ENCODE measurements at places on chromosomes 2 and 18. TPM values are rescaled to one million over a fixed set of nuclear protein-coding genes. Genes with fewer than 3 reads are reported as not detected.
A peak's percentile ranks its signal among the peaks of the same experiment; 100 is the strongest.

Gene TEKT4
- total RNA-seq, result not detected

Gene CDK5R2
- not detected for total RNA-seq

Gene CCDC150
- 10.1 TPM for total RNA-seq

Gene NXPH2
- not detected for total RNA-seq

Gene FOXD4L1
- not detected for total RNA-seq

Gene SERPINB11
- not detected for total RNA-seq

Gene KIAA2012
- not detected for total RNA-seq

Gene ADGRF3
- total RNA-seq, result 3.0 TPM

Gene USP40
- 15.3 TPM for total RNA-seq

DNA sequence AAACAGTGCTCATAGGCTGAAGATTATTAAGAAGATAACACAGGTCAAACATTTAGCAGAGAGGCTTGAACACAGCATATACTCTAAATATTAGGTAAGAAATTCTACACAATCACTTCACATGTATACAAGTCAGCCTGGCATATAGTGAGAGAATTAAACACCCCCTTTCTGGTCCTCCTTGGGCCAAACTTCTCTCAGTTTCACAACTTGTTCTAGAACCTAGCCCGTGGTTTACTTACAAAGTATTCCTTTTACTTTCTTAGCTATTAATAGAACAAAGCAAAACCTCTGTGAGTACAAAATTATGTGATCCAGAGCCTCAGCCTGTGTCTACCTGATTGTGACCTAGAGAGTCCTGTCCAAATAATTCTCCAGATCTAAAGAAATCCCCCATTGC is 562.8 kb downstream of the TNS1 start:
- no peak for DNase-seq

DNA sequence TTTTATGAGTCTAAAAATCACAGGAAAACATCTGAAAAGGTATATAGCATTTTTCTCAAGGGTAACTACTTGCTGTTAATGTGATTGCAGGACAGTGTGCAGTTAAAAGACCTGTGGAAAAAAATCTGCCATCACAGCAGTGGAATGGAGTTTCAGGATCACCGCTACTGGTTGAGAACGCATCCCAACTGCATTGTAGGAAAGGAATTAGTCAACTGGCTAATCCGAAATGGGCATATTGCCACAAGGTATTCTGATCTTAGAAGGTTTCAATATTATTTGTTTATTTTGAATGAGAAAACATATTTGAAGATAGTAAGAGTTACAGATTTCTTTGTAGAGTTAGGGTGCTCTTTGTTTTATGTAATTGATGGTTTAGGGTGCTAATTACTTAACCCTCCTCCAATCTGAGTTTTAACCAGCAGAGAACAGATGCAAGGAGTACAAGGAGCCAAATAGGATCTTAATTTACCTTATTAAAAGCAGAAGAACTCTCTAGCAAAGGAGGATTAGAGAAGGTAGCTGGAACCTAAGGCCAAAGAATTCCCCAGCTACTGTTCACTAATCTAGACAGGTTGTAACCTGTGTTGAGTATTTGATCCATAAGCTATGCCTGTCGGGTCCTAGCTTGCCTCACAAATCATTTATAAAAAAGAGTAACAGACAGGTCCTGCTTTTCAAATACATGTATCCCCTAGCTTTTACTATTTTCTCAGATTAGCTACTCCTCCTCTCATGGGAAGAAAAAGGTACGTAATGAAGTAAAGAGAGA is 35.0 kb downstream of the PIKFYVE start:
- DNase-seq, result no peak

- no peak for DNase-seq
Observed at GRCh38 chr2:214310319-214310718, 100.5 kb upstream of the VWC2L start.

DNA sequence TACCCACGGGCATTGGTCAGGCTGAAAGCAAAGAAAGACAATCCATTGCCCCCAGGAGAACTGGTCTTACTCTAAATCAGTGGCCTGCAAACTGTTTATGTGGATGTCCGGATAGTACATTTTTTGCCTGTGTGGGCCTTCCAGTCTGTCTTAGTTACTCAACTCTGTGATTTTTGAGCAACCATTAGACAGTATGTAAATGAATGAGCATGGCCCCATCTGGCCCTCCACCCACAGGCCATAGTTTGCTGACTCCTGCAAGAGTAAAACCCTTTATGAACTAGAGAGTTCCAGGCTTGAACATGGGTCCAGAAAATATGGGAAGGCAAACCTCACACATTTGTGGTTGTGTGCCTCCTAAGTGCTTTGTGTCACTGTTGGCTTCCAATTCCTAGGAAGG is 55.7 kb upstream of the CYP1B1 start:
- no peak for DNase-seq

GRCh38 chr18:57583297-57583835 is 3.1 kb downstream of the FECH start:
- no peak for DNase-seq

GRCh38 chr2:39650468-39650867 is 15.2 kb upstream of the TMEM178A start:
- DNase-seq, result no peak

DNA sequence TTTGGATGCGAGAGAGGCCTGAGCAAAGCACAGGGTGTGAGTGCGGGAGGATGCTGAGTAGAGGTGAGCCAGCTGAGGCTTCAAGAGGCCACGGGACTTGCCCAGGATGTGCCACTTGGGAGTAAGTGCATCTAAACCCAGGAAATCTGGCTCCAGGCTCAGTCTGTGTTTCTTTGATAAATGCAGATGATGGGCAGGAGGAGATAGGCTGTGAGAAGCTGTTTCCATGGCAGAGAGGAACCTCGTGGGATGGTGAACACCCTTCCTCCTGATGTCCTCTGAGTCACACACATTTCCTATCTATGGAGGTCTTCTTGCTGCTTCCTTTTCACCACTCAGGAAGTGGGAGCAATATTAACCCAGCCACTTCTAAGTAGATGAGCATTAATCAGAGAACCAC is 38.4 kb upstream of the CELF4 start:
- DNase-seq, result no peak

DNA sequence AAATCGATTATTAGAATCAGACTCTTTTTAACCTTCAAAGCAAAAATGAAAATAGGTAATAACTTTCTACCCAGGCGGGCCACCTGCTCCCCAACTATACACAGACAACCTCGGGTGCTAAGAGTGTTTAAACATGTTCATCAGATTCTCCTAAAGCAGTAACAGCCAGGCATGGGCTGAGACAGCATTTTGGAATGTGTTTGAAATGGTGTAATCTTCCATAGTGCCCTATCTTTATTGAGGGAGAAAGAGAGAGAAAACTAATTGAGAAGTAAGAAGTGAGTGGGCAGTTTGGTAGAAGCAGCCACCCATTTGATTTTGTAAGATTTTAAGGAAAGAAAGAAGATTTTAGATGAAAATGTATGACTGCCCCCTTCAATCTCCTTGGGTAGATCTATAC is 196.1 kb upstream of the CTAGE1 start:
- no peak for DNase-seq

- DNase-seq, result no peak
Observed at GRCh38 chr2:159905926-159906714, 108.1 kb upstream of the CD302 start.

DNA sequence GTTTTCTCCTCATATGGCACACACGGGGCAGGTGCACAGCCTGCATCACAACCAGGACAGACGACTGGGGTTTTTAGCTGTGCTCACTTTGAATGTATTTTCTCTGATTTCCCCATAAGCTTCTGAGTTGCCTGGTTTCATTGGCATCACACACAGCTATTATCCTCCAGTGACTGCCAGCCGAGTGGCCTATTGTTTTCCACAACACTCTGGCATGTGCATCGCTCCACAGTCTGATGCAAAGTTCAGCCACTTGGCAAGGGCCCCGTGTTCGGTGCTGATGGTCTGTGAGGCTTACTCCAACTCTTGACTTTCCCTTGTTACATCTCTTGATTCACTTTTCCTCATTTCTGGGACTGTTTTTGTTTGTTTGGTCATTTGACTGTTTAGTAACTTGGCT is 593.1 kb downstream of the CBLN2 start:
- DNase-seq, result no peak

- DNase-seq, result no peak
Observed at GRCh38 chr2:212921711-212922110, 229.7 kb downstream of the IKZF2 start.

- DNase-seq, result no peak
Observed at GRCh38 chr18:78675231-78675630, 304.4 kb upstream of the SALL3 start.

GRCh38 chr2:73536133-73536840 is 105.9 kb downstream of the NAT8 start:
- no peak for DNase-seq

DNA sequence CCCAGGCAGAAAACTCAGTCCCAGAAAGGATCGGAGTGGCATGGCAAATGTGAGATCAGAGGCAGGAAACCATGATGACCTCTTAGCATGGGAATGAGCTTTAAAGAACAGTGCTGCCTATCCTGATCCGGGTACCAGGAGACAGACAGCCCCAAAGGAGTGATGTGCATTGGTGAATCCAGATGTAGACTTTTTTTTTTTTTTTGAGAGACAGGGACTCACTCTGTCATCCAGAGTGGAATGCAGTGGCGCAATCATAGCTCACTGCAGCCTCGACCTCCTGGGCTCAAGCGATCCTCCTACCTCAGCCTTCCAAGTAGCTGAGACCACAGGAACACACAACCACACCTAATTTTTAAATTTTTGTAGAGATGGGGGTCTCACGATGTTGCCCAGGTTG is 122.7 kb downstream of the VAPA start:
- DNase-seq, result no peak

GRCh38 chr18:24270358-24270936 is 127.2 kb downstream of the OSBPL1A start:
- DNase-seq, result no peak

DNA sequence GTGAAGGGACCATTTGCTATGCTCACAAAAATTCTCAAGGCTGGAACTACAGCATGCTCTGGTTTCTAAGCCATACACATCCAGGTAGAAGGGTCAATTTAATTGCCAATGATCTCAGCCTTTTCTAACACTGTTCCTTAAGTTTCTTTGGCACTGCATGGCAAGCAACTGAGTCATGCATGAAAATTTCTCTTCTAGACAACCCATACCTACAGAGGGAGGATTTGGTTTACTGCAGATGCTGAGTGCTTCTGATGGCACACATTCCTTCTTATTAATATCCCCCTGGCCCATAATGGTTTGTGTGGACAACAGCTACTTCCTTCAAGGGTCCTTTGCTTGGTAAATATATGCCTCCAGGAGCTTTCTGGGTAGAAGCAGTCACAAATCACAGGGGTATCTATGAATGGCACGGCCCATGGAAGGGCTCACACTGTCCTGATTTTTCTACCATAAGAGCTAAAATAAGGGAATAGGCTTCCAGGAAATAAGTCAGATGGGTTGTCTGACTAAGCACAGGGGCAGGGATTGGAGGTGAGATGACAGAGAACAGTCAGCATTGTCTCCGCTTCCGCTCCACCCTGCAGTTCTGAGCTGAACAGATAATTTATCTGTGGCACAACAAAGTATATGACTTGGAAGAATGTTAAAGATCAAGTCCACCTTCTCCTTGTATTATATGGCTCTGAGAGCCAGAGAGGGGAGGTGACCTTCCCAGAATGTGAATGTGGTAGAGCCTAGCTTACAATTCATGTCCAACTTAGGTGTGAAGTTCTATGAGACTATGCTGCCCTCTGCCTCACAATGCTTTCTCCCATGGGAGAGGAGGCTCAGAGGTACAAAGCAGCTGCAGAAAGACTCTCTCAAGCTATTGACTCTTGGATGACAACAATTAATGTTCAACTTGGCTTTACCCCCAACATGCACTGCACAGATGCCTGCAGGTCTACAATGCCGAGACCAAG is 199.2 kb upstream of the TNP1 start:
- no peak for DNase-seq

DNA sequence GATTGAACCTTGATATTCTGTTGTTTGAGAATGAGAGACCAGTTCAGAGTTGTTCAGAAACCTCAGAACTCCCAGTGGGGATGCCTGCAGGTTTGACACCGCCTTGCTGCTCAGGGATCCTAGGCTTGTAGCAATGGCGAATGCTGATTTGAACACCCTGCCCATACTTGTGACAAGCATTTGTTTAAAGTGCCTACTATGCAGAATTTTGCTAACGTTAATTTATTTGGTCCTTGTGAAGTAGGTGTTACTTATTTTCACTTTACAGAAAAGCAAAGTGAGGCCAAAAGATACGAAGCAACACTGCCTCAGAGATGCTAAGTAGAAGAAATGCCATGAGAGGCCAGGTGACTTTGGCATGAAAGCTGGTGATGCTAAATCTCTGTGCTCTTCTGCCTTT is 32.3 kb downstream of the STON1 start:
- DNase-seq, result no peak

- DNase-seq, result no peak
Observed at GRCh38 chr2:67612576-67613042, 215.5 kb downstream of the ETAA1 start.

- peak; percentile 69 for DNase-seq
Observed at GRCh38 chr18:46497129-46497528, 159.9 kb downstream of the LOXHD1 start.

DNA sequence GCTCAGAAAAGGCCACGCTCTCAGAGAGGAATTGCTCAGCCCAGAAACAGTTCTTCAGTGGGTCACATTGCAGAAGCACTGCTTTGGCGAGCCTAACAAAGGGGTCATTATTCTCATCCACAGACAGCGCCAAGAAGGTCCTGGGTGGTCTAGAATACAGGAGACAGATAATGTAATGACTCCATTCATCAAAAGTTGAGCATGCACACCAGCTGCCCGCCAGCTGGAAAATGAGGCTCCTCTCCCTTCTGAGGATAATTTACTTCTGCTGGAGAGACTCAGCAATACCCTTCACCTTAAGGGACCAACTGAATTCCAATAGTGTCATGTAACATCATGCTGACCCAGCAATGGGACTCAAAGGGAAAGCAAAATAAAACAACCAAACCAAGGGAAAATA is 79.9 kb downstream of the TRIB2 start:
- no peak for DNase-seq

DNA sequence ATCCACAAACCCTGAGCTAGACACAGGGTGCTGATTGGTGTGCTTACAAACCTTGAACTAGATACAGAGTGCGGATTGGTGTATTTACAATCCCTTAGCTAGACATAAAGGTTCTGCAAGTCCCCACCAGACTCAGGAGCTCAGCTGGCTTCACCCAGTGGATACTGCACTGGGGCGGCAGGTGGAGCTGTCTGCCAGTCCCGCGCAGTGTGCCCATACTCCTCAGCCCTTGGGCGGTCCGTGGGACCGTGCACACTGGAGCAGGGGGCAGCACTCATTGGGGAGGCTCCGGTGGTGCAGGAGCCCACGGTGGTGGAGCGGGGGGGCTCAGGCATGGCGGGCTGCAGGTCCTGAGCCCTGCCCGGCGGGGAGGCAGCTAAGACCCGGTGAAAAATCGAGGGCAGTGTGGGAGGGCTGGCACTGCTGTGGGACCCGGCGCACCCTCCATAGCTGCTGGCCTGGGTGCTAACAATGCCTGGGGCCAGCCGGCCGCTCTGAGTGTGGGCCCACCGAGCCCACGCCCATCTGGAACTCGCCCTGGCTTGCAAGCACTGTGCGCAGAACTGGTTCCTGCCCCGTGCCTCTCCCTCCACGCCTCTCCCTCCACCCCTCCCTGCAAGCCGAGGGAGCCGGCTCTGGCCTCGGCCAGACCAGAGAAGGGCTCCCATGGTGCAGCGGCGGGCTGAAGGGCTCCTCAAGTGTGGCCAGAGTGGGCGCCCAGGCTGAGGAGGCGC is 75.6 kb downstream of the MOB4 start:
- DNase-seq, result no peak

All from activated naive CD4-positive, alpha-beta T cell treated with anti-CD3 and anti-CD28 coated beads for 36 hours (primary cell).